NK-92 treated with Interleukin-12 subunit alpha and Interleukin-12 subunit beta, amount 100 ng/mL, for 24 hours (cell line): ENCODE measurements at places on chromosomes 2 and 18.

- no peak for DNase-seq
Observed at GRCh38 chr2:127675331-127676261, at the start of gene LIMS2. Gene LIMS2, minus strand, starts transcription at chr2:127675530. Its CDS starts 506 bp downstream, at chr2:127675024.

DNA sequence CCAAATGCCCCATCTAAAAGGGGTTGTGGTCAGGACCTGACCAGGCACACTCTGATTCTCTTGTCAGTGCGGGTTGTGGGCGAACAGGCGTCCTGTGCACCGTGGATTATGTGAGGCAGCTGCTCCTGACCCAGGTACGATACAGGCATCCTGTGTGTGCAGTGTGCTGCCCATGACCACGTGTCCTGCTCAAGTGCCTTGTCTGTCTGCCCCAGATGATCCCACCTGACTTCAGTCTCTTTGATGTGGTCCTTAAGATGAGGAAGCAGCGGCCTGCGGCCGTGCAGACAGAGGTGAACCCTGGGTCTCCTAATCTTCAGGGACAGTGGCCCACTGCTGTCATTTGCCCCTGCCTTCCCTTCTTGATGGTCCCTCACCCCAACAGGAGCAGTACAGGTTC, 14.6 kb downstream of the PTPN18 start:
- no peak for DNase-seq

DNA sequence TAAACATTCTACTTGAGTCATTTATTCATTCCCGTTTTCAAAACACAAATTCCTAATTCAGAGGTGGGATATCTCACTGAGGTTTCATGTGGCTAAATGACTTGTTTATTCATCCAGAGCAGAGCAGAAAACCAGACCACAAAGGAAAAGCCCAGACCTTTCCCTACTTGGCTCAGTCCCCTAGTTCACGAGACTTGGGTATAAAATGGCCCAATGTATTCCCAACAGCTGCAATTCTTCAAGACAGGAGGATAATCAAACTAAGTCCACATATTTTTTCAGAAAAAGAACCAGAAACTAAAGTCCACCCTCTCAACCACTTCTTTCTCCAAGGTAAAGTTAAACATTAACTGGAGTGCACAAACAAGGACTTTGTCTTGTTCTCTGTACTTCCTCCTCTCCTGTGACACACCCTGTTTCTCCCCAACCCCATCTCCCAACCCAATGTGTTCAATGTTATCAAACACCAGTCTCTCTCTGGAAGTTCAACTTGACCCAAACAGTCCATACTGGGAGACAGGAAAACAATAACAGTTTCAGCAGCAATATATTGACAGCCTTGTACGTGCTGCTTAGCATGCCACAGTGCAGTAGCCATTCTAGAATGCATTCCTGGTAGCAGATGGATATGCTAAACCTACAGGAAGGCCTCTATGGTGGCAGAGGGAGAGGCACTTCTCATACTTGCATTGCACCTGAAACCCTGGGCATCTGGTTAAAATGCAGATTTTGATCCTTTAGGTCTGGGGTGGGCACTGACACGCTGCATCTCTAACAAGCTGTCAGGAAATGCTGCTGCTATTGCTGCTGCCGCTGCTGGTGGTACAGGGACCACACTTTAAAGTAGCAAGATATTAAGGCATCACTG, 110.7 kb downstream of the INO80D start:
- no peak for DNase-seq

DNA sequence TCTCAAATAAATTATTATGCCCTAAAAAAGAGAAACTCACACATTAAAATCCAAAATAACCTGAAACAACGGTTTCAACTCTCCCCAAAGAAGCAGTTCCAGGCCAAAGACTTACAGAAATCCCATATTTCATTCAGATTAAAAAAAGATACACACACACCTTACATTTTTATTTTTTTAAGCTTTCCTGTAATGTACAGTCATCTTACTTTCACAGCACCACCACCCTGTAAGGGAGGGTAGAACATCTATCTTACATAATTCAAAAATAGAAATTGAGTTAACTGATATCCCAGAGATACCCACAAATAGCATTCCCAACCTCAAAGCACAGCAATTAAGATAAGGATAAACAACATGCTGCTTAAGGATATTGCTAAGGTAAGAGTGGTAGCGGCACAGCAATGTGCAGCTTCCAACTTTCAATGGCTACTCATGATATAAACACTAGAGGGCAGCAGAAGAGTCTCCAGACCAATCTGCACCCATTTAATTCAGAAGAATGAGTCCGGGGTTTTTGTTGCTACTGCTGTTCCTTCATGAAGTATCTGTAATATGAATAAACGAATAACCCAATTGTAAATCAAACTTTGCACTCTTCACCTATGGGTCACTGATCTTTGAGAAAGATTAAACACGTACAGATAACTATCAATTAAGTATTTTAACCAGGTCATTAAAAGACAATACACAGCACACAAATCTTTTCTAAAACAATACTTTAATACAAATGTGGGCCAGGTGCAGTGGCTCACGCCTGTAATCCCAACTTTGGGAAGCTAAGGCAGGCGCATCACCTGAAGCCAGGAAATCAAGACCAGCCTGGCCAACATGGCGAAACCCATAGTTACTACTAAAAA, 11.3 kb downstream of the GFPT1 start:
- DNase-seq: no peak

DNA sequence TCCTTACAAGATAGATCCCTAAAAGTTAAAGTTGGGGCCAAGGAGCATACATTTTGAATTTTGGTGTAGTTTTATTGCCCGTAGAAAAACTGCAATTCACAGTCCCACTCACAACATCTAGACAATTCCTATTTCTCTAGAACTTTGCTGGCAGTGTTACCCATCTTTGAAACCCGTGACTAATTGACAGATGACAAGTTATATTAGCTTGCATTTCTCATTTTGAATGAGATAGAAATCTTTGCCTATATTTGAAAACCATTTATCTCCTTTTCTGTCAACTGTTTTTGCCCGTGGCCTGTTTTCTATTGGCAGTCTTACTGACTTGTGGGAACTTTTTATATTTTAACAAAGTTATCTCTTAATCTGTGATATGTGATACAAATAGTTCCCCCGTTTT, 50.0 kb downstream of the OXER1 start:
- DNase-seq: no peak
